C1 segment of cervical spinal cord (tissue), 14 donors: ENCODE measurements at places on chromosomes 5 and 9.
A peak's percentile ranks its signal among the peaks of the same experiment; 100 is the strongest.

DNA sequence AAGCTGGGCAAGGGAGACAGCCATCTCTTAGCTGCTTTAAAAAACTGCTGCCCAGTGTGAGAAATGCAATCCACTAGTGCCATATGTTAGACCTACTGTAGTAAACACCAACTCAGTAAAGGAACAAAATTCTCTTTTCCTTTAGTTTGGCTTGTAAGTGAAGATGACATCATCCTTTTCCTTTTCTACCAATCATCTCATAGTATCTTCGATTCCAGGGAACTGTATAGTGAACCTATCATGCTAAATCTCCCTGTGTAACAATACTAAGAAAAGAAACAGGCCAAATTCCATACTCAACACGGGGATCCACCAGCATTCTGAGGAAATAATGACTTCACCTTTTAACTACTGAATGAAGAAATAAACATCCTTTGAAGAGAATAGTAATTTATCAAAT is 100.1 kb downstream of the RAPGEF6 start:
- DNase-seq, result no peak

GRCh38 chr9:13175732-13176131 is 103.8 kb downstream of the MPDZ start:
- DNase-seq, result no peak

GRCh38 chr9:132795511-132796303 is 82.4 kb downstream of the AK8 start:
- DNase-seq, result no peak

DNA sequence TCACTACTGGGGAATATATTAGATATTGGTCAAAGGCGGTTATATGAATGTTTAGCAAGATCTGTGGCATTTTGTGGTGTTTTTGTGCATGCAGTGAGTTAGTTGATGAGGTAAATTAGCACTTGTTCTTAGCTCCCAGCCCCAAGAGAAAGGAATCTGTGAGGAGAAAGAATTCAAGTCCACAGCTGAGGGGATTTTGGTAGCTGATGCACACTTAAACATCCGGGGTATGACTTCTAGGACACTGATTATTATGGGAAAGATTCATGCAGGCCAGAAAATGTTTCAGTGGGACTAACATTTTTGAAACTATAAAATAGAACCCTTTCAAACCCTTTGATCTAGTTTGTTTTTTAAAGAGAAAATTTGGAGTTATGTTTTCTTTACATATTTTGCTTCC is 118.2 kb upstream of the RPS23 start:
- no peak for DNase-seq

GRCh38 chr5:54184806-54185205 is 125.6 kb downstream of the ARL15 start:
- no peak for DNase-seq

DNA sequence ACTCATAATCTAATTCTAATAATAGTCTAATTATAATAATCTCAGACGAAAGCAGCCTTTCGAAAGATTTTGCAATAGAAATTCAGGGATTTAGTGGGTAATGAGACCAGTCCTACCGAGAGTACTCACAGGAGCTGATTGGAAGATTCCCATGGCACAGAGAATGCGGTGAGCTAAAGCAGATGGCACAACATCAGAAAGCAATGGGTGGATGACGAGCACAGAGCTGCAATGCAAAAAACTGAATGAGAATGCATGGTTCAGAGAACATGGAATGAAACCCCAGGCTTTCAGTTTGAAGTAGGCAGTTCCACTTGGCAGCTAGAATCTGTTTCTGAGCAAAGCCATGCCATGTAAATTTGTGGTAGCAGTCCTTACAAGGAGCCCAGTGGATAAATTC is 78.2 kb upstream of the SPINK5 start:
- DNase-seq, result no peak

GRCh38 chr9:76943054-76943453 is 37.1 kb upstream of the PRUNE2 start:
- DNase-seq, result no peak

- no peak for DNase-seq
Observed at GRCh38 chr5:36007366-36007765, 16.2 kb upstream of the UGT3A1 start.

DNA sequence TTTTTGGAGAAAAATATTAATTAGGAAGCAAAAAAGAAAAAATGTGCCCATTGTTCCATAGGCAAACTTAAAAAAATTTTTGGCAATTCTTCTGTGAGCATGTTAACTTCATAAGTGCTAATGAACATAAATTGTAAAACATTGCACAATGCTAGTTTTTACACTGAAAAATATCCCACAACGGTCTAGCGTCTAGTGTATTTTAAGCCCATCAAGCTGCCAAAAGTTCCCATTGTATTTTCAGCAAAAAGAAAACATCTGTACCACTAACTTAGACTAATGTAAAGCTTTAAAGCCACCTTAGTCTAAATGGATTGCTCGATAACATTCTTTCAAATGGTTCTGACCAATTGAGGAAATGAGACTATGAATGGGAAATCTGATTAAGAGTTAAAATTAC is 2.8 kb downstream of the NR6A1 start:
- DNase-seq, result no peak

GRCh38 chr9:6096821-6097220 is 81.4 kb upstream of the RANBP6 start:
- DNase-seq, result no peak

DNA sequence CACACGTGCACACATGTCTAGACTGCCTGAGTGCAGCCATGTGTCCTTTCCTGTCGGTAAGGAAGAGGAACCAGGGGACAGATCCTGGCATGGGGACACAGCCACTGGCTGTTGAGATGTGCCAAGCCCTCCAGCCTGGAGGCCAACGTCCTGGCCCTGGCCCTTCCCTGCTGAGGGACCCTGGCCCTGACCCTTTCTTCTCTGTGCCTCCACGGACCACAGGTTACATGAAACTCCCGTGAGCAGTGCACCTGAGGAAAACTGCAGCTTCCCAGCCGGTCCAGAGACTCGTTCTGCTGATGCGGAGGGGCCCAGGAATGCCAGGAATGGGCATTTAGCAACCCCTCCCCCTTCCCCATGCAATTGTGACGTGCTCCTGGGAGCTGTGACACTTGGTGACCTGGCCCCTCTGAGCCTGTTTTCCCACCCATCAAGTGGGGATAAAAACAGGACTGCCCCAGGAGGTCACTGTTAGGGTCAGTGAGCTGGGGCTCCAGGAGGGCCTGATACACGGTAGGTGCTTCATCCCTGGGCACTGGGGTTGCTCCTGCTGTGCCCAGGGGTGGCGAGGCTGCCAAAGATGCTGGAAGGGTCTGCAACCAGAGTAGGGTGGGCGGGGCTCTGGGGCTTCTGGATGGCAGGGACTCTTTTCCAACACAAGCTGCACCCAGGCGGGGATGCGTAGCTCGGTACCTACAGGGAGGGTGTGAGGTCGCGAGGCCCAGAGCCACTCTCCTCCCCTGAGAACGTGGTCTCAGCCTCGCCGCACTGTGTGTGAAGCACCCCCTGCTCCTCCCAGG is 151.5 kb downstream of the C9orf50 start:
- no peak for DNase-seq

DNA sequence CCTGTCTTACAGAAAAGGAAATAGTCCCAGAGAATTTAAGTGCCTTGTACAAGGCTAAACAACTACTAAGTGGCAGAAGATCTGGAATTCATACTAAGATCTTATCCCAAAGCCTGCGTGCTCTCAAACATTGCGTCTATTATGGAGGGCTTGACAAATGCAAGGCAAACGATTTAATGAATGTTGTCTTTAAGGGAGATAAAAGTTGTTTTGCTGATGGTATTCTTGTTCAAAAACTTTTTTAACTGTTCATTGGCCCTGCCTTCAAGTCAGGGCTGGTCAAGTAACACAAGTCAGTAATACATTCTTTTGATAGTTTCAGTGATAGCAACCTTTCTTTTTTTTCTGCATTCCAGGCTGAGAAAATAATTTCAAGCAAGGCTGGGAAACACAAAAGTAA is 1.7 kb upstream of the SLC38A9 start:
- DNase-seq, result no peak

- no peak for DNase-seq
Observed at GRCh38 chr9:79969393-79970145, 397.8 kb downstream of the TLE4 start.

DNA sequence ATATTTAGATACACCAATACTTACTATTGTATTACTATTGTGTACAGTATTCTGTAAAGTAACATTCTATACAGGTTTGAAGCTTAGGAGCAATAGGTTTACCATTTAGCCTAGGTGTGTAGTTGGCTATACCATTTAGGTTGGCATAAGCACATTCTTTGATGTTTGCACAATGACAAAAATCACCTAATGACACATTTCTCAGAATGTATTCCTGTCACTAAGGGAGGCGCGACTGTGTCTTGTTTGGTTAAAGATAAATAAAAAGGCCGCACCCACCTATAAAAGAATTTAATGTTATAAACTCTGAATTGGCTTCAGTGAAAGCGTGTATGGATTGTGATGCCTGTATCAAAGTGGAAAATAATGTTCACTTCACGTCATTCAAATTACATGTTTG is 1815.4 kb upstream of the CDH6 start:
- DNase-seq, result no peak

DNA sequence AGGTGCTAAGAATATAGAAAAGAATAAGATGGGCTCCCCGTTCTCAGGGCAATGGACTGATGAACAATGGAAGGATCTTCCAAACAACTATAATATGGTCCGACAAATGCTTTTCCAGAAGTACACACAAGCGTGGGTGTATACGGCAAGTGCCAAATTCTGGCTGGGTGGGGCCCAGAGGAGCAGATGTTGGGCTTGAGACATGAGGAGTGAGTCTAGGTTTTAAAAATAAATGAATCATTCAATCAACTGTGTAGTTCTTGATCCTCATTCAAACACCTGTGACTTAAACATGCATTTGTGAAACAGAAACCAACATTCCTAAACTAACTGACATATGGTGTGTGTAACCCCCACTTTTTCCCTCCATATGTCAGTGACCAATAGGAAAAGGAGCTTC is 47.9 kb downstream of the MFAP3 start:
- DNase-seq, result no peak

DNA sequence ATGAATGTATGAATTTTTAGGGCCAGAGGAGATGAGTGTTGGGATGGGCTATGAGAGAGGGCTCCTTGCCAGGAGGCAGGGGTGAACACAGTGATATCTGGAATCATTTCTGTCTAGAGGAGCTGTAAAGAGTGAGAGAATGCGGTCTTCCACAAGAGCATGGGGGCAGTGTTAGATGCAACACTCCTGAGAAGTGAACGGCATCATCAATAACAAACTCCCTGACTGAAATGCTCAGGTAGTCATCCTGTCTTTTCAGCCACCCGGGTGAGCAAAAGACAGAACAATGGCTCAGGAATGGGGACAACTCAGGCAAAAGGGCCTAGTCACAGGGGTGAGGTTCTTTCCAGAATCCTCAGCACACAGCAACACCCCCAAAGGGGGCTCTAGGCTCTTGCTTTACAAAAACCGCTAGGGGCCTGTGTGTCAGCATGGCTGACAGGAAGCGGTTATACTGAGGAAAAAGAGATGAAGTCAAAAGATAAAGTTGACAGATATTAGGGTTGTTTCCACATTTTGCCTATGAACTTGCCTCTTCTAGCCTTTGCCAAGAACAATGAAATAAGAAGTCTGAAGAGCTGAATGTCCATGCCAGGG is 104.6 kb upstream of the LRRTM2 start:
- no peak for DNase-seq

DNA sequence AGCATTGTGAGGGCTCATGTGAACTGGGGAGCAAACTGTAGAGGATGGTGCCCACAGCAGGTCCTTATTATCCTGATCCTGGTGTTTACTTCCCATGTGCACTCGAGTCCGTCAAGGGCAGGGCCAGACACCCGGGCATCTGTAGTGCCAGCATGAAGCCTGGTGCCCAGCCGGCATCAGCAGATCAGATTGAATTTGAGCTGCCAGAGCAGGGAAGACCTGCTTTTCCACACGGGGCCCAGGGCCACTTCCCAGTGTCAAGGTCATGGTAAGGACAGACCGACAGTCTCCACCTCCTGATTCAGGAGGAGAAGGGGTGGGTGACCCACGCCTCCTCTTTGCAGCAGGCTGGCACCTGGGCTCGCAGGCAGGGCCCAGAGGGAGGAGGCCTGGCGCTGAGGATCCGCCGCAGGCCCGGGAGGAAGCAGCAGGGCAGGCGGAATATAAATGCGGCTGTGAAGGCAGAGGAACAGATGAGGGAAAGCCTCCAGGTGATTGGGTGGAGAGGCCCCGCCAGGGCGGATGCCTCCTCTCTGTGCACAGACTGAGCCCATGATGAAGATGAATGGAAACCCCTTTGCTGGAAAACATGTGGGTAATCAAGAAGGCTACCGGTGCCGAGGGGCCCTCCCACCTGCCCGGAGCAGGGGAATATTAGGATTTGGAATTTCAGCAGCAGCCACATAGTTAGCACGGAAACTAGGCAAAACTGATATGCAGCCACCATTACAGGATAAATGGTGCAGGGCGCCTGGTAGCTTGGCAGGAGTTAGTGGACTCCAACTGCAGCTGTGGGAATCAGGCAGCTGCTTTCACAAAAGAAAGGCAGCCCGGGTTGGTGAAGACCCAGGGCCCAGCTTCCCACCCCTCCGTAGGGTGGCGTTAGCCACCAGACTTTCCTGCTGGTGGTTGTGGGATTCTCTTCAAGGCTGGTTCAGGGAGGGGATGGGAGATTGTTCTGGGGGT is 114.9 kb downstream of the GAPVD1 start:
- no peak for DNase-seq

GRCh38 chr5:1545126-1545804 is 21.5 kb upstream of the LPCAT1 start:
- DNase-seq, result no peak

- no peak for DNase-seq
Observed at GRCh38 chr5:72681781-72682180, 134.7 kb upstream of the TNPO1 start.

DNA sequence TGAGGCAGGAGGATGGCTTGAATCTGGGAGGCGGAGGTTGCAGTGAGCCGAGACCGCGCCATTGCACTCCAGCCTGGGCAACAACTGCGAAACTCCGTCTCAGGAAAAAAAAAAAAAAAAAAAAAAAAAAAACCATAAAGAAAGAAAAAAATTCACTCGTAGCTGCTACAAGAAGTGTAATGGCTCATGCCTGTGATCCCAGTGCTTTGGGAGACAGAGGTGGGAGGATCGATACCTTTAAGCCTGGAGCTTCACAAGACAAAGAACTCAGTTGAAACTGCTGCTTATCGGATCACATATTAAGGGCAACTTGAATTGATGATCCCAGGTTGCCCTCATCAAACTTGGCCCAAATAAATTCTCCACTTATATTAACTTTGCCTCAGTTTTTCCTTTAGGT is 1.0 kb upstream of the ZCCHC7 start:
- no peak for DNase-seq

DNA sequence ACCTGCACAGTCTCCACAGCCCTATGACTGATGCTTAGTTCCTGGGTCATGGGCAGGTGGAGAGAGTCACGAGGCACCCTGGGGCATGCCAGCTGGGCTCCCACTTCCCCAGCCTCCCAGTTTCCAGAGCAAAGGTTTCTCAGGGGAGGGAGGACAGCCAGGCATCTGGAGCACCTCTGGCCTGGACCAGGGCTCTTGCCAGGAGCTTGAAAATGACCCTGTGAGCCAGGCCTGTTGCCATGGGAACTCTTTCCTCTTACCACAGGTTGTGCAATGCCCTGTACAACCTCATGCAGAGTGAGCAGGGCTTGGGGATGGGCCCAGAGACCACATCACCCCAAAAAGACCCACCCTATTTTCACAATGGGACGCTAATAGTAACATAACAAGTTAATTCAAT is 113.1 kb downstream of the PSD2 start:
- DNase-seq, result no peak

- peak; percentile 62 for DNase-seq
Observed at GRCh38 chr5:150488519-150489359, 19.2 kb upstream of the NDST1 start.
